ENCODE measurements at places on chromosomes 12 and 14.

DNA sequence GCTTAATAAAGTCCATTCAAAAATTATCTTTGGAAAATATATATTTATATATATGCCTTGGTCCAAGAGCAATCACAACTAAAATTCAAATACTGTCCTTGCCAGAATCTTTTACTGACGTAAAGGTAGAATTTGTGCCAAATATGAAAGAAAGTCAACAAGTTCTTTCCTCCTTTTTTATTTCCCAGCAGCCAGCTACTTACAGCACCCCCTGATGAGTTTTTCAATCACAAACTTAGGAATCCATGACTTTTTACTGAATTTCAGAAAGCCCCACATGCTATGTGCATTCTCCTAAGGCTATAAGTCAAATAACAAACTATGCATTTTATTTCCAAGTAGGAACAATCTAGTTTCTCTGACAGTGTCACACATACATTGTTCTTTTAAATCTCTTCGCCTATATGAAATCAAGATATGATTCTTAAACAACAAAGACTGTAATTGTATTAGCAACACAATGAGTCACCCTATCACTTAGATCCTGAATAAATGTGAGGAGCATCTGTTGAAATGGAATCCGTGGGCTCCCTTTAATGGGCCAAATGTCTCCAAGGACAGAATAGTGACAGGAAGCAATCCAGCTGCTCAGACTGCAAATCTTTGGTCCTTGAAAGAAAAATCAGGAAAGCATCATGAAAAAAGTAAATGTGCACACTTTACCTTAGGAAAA, 271.4 kb downstream of the DUSP6 start:
- DNase-seq = no peak

GRCh38 chr14:95113476-95113875, 43.9 kb downstream of the DICER1 start:
- no peak for DNase-seq

DNA sequence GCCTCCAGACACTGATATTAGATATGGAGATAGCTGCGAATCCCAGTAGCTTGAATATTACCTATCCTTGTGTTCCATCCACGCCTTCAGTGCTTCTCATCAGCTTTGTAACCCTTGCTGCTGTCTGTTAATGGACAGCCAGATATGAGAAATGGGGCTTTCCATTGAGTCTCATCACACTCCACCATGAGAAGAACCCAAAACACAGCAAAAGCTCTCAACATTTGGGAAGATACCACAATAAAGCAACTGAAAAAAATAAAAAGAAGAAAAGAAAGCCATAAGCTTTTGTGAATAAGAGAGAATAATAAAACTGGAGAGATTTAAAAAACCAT, 225.4 kb downstream of the GALC start:
- no peak for DNase-seq

- no peak for DNase-seq
These were observed 982.0 kb upstream of the TMEM132C start for GRCh38 chr12:127284870-127285431.

DNA sequence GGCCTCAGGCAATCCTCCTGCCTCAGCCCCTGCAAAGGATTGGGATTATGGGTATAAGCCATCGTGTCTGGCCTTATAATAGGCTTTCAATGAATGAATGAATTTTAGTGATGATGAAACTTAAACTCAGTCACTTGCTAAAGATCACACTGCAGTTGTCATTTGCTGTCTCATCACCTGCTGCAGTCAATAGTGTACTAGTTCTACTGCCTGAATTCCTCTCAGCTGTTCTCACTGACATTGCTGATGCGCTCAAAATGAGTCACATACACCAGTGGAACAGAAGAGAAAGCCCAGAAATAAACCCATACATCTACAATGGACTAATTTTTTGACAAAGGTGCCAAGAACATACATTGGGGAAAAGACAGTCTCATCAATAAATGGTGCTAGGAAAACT, 5.6 kb upstream of the SYNJ2BP start:
- DNase-seq = no peak

DNA sequence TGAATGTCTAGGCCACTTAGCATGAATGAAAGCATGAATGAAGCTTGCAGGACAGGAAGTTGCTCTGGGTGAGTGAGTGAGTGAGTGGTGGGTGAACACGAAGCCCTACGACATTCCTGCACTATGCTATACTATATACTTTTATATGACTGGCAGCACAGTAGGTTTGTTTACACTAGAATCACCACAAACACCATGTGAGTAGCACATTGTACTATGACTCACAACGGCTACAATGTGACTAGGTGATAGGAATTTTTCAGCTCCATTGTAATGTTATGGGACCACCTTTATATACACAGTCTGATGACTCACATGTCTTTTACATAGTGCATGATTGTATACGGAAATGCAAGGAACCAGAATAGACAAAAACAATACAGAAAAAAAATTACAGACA, 1480.2 kb downstream of the AACS start:
- DNase-seq = no peak

- no peak for DNase-seq
These were observed 16.7 kb downstream of the AHSA1 start for GRCh38 chr14:77474479-77475177.

GRCh38 chr12:94207849-94208621, 59.7 kb downstream of the PLXNC1 start:
- DNase-seq = no peak

DNA sequence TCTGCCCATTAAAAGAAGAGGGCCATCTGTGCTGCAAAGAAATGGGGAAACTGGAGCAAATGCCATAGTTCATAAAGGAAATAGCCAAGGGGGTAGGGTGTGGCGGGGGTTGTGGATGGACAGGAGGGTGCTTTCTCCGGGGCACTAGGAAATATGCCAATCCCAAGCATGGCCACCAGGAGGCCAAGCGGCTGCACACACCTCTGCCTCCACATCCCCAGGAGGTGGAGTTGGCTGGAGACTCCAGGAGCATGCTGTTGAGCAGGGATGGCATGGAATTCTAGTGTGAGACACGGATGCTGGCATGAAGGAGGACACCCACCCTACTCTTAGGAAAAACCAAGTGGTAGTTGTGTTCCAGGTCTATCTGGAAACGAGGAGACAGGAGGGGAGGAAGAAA, 25.2 kb downstream of the NID2 start:
- DNase-seq = no peak

GRCh38 chr12:49345825-49346658, 646 bp upstream of the DNAJC22 start:
- DNase-seq = no peak

DNA sequence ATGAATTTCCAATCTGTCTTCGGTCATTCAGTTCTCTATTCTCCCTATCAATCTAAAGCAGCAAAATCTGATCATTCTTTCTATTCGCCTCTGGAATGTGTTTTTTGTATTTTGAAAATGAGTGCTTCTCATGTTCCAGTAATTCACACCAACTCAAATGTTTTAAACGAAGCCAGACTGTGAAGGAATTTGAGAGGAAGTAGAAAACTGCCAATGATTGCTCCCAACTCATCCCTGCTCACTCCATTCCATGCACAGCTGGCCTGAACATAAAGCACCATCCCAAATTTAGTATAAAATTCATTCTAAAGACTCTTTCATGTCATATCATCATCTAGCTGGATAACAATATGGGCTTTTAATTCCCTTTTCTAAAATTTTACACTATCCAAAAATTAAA, 123.8 kb downstream of the DUSP6 start:
- no peak for DNase-seq

DNA sequence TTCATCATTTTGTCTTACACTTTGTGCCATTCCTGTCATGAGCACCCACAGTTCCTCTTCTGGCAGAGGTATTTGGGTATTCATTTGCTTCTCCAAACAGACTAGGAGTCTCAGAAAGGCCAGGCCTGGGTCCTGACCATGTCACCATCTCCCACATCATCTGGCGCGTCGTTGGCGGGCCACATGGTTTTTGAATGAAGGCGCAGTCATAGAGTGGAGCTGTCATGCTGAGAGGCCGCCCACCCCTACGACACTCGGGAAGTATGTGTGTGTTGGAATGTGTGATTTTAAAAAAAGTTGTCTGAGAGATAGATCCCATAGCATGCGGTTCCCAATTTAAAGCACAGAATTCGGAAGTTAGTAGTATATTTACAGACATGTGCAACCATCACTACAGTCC, 15.6 kb upstream of the TTC7B start:
- no peak for DNase-seq

DNA sequence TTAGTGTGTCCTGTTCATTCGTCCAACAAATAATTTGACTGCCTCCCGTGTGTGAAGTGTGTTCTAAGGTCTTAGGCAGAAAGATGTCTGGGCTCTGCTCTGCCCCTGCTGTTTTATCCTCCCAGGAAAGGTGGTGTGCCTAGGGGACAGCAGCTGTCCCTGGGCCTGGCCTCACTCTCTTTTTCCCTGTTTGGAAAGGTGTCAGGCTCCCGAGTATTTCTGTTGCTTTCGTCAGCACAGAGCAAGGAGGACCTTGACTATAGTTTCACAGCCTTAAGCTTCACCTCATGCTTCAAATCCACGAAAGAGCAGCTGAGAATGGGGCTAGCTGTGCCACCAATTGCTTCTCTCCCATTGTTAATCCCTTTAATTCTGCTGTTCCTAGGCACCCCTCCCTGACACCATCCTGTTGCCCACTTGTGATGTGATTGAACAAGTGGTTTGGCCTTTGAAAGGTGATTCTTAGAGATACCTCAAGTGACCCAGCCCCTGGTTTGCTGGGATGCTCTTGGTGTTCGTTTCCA, 54.2 kb downstream of the TGFB3 start:
- DNase-seq = no peak

DNA sequence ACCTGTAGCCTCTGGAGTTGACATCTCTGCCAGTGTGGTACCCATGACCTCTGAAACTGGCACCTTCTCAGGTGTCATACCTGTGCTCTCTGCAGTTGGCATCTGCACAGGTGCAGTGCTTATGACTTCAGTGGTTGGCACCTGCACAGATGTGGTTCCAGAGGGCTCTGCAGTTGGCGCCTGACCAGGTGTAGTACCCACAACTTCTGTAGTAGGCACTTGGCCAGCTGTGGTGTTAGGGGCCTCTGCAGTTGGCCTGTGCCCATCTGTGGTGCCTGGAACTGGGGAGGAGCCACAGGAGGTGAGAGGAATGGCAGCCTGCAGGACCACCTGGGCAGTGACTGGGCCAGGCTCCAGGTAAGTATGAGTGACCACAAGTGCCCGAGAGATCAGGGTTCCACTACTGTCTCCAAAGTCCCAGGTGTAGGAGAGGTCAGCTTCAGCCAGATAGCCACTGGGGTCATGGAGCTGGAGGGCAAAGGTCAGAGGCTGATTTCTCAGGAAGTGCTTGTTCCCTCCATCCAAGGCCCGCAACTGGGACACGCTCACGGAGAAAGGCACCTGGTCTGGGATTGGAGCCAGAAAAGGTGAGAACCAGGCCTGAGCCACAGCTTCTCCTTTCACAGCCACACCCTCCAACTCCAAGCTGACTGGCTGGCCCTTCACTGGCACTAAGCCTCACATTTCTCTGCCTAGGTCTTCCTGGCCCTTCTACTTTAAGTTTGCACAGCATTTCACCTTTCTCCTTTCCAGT, 8.6 kb downstream of the PMEL start:
- DNase-seq = no peak

- no peak for DNase-seq
These were observed 53.5 kb downstream of the ARMH4 start for GRCh38 chr14:58098507-58098906.

DNA sequence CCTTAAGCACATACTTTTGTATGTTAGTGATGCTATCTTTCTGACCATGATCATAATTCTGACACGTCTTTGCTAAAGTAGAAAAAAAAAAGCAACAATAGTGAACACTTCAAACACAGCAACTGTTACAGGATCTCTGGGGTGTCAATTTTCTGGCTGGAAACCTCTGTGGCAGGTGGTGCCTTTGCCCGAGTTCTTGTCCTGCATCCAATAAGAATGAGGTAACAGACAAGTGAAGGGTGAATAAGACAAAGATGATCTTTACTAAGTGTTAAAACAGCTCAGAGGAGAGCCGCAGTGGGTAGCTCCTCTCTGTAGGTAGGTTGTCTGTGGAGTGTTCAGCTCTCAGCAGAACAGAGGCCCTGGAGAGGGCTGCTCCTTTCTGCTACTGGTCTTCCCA, 20.9 kb upstream of the PLBD1 start:
- no peak for DNase-seq

DNA sequence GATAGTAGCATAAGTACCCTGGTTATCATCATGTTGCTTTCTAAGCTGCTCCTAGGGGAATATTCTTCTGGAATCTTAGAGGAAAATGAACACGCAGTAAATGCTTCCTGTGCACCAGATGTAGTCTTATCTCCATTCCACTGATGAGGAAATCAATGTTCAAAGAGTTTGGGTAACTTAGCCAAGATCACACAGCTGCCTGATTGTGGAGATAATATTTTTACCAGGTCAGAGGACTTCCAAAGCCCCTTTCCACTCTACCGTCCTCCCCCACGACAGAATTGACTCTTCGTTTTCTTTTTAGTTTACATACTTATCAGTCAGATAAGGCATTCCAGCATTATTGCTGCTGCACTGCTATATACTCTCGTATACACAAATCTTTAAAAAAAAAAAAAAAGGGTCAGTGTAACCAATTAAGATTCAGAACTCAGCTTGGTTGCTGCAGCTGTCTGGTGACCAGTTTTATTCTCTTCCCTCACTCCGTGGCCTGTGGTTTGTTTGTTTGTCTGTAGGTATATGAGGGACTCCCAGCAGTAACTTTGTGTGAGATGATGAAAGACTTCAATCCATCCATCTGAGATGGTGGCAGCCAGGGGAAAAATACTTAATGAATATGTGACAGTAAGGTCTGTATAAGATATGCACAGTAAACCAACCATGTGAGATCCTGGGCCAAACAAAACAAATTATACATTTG, 110.5 kb downstream of the TGFB3 start:
- DNase-seq = no peak

DNA sequence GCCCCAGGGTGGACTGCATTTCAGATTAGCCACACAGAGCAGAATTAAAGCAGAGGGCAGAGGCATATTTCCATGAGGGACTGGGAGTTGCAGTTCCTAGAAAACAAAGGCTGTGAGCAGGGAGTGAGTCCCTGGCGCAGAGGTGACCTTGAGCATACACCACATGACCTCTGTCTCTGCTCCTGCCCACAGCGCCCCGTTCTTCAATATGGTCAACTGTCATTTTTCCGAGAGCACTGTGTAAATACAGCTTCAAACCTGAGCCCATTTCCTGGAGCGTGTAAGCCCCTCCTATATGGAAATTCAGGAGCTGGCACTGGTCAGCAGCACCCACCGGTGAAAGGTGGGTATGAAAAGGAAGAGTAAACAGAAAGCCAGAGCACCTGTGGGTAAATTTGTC, 192.2 kb upstream of the PELI2 start:
- DNase-seq = no peak

GRCh38 chr12:63294327-63294632, 143.3 kb upstream of the AVPR1A start:
- DNase-seq = no peak

DNA sequence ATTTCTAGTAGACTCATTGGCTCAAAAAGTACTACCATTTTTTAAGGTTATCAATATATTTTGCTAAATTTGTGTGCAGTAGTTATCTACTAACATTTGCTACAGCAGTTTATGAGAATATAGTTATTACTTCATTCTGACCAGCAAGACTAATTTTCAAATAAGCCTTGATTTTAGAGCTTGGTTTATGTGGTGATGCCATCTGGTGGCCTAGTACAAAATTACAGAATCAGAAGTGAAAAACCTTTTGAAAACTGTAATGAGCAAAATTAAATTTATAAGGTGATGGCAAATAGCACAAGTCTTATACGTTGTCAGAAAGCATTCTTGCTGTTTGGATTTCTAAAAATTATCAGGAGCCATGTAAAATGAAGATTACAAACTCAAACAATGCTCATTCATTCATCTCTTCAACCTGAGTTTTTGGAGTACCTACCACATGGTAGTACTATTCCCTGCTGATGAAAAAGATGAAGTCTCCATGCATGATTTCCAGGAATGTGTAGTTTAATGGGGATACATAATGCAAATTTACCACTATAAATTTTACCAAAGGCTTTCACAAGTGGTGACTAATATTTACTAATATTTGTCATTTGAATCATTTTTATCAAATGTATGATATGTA, 51.0 kb downstream of the MAGOHB start:
- peak; percentile 0 for DNase-seq
